ENCODE measurements at places on chromosomes 4 and X. TPM values are rescaled to one million over a fixed set of nuclear protein-coding genes. Genes with fewer than 3 reads are reported as not detected.

DNA sequence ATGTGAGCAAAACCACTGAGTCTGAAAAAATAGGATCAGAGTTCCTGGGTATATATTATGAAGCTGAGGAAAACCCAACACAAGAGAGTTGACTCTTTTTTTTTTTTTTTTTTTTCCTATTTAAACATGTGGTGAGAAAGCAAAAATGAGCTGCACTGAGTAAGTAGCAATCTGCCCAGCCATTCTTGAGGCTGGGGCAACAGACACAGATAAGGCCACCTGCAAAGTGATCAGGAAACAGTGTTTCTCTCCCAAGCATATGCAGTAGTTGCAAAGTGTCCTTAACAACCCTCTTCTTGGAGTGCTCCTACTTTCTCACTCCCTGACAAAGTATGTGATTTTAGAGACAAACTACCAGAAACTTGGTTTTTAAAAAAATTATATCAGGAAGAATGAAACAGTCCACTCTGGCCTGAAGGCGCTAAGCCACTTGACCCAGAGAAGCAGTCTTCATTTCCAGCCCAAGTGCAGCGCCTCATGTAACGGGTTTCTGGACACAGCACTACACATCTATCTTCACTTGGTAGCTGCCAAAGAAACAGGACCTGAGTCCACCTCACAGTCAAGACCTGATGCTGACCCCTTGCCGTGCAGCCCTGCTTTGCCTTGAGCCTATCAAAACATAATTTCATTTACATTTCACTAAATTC lies 124.6 kb upstream of the MAP3K15 start:
- no peak for DNase-seq
- H3K27me3 ChIP-seq, result no peaks in the 10 kb centered on the region
- H3K36me3 ChIP-seq, result peaks cover 19% of the 10 kb centered on the region
- no peak overlapping the region for H3K27ac ChIP-seq
- H3K4me1 ChIP-seq, result peaks cover 32% of the 10 kb centered on the region
- H3K4me3 ChIP-seq, result no peak overlapping the region

Gene SRPK3
- total RNA-seq, result not detected

DNA sequence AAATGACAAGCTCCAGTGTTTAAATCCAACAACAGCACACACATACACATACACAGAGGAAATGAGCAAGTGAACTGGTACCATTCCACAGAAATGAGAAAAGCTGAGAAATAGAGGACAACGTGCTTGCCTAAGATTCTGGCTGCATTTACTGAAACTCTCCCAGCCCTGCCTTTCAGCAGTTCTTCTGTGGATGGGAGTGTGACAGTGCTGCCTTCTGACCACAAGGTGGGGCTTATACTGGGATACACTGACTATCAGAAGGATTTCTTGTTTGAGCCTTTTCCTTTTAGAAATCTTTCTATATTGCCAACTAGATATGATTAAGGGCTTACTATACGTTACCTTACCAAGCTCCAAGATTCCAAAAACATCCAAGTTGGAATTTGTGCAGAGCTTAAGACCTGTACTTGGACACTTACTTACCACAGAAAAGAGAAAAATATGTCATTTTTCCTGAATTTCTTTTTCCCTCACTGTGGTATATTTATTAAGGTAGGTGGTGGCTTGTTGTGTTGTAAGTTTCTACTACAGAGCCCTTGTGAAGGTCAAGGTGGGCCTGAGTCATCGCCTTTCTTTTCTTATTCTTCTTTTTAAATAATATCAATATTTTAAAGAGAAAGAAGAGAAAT lies 10.7 kb upstream of the CXCL8 start:
- H3K27ac ChIP-seq, result no peak overlapping the region
- DNase-seq, result peak; percentile 22
- H3K36me3 ChIP-seq, result no peaks in the 10 kb centered on the region
- H3K27me3 ChIP-seq, result peaks cover 7% of the 10 kb centered on the region

DNA sequence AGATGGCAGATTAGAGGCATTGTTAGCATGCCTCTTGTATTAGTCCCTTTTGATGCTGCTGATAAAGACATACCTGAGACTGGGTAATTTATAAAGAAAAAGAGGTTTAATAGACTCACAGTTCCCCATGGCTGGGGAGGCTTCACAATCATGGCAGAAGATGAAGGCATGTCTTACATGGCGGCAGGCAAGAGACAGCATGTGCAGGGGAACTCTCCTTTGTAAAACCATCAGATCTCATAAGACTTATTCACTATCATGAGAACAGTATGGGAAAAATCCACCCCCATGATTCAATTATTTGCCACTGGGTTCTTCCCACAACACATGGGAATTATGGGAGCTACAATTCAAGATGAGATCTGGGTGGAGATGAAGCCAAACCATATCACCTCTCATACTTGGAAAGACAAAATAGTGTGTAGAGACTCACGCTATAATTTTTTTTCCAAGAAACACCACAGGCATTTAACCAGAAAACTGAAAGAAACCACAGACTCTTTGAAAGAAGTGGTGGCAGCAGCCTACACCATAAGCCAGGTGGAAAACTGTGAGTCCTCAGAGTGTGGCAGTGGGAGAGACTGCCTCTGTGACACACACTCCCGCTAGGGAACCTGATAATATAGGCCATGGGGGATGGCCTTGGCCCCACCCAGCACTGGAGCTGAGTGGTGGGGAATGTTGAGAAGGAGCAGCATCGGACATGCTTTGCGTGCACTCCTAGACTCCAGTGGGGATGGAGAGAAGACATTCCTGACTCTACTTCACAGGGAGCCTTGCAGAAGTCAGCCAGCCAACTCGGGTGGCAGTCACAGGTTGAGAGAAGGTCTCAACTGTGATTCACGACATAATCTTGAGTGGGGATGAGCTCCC lies 51.5 kb downstream of the SLC2A9 start:
- H3K4me1 ChIP-seq, result peaks cover 5% of the 10 kb centered on the region
- no peak for DNase-seq
- H3K4me3 ChIP-seq, result no peak overlapping the region
- no peak overlapping the region for H3K27ac ChIP-seq
- no peaks in the 10 kb centered on the region for H3K27me3 ChIP-seq
- H3K36me3 ChIP-seq, result peaks cover 7% of the 10 kb centered on the region

- no peak overlapping the region for H3K27ac ChIP-seq
- no peaks in the 10 kb centered on the region for H3K4me1 ChIP-seq
- H3K36me3 ChIP-seq, result no peaks in the 10 kb centered on the region
- H3K4me3 ChIP-seq, result no peak overlapping the region
These were observed 99.6 kb downstream of the SMIM20 start for GRCh38 chr4:26013629-26014028.

- peak overlapping the region; percentile 83 for H3K27ac ChIP-seq
- no peaks in the 10 kb centered on the region for H3K27me3 ChIP-seq
- DNase-seq, result no peak
- H3K4me3 ChIP-seq, result peak overlapping the region; percentile 16
- peaks cover 90% of the 10 kb centered on the region for H3K4me1 ChIP-seq
- peaks cover 43% of the 10 kb centered on the region for H3K36me3 ChIP-seq
These were observed 20.4 kb downstream of the NFKB1 start for GRCh38 chr4:102521570-102521969.

GRCh38 chr4:23268072-23268771 lies 575.5 kb downstream of the GBA3 start:
- H3K36me3 ChIP-seq, result no peaks in the 10 kb centered on the region
- DNase-seq, result no peak
- no peak overlapping the region for H3K27ac ChIP-seq
- no peaks in the 10 kb centered on the region for H3K4me1 ChIP-seq
- H3K27me3 ChIP-seq, result no peaks in the 10 kb centered on the region

DNA sequence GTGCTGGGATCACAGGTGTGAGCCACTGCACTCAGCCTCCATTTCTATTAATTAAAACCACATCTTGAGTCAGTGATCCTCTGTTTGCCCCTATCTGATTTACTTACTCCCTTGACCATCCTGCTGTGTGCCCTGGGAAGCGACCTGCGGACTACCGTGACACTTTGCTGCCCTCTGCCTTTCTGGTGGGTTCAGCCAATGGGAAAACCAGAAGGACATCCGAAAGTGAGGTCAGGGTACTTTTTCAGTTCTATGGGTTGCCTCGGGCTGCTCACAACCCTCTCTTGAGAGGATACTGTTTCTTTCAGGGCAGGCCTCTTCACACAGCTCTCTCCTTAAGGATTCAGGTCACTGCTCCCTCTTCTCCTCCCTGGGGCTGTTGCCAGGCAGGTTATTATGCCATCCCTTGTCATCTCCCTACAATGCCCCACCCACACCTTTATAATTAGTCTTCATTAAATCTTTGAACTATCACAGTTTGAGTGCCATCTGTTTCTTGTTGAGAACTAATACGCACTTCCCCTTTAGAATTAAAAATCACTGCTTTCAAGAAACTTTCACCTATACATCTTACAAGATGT lies 21.4 kb downstream of the PLAC8 start:
- H3K4me3 ChIP-seq, result no peak overlapping the region
- H3K36me3 ChIP-seq, result peaks cover 55% of the 10 kb centered on the region
- no peaks in the 10 kb centered on the region for H3K27me3 ChIP-seq
- H3K4me1 ChIP-seq, result peaks cover 24% of the 10 kb centered on the region
- peak overlapping the region; percentile 7 for H3K27ac ChIP-seq
- no peak for DNase-seq

Gene PABPC1L2B
- not detected for total RNA-seq

- H3K36me3 ChIP-seq, result no peaks in the 10 kb centered on the region
- H3K4me1 ChIP-seq, result no peaks in the 10 kb centered on the region
- DNase-seq, result no peak
- H3K4me3 ChIP-seq, result no peak overlapping the region
- H3K27ac ChIP-seq, result no peak overlapping the region
These were observed 306.5 kb upstream of the TECRL start for GRCh38 chr4:64715741-64716140.

GRCh38 chr4:78296261-78296660 lies 239.1 kb downstream of the FRAS1 start:
- H3K27ac ChIP-seq, result no peak overlapping the region
- H3K36me3 ChIP-seq, result no peaks in the 10 kb centered on the region
- H3K4me3 ChIP-seq, result no peak overlapping the region
- H3K4me1 ChIP-seq, result peaks cover 7% of the 10 kb centered on the region
- no peak for DNase-seq

Gene ARMCX1
- 1.9 TPM for total RNA-seq

GRCh38 chr4:123562994-123563750 lies 166.6 kb downstream of the SPRY1 start:
- H3K27me3 ChIP-seq, result peaks cover 9% of the 10 kb centered on the region
- H3K27ac ChIP-seq, result no peak overlapping the region
- no peak for DNase-seq
- no peak overlapping the region for H3K4me3 ChIP-seq

Gene SLITRK4
- total RNA-seq, result not detected

Gene EDA2R
- 1.1 TPM for total RNA-seq

- H3K4me3 ChIP-seq, result no peak overlapping the region
- no peaks in the 10 kb centered on the region for H3K27me3 ChIP-seq
- H3K4me1 ChIP-seq, result peaks cover 8% of the 10 kb centered on the region
- H3K27ac ChIP-seq, result no peak overlapping the region
- no peak for DNase-seq
These were observed 1.1 kb upstream of the RRH start for GRCh38 chr4:109826719-109827118.

DNA sequence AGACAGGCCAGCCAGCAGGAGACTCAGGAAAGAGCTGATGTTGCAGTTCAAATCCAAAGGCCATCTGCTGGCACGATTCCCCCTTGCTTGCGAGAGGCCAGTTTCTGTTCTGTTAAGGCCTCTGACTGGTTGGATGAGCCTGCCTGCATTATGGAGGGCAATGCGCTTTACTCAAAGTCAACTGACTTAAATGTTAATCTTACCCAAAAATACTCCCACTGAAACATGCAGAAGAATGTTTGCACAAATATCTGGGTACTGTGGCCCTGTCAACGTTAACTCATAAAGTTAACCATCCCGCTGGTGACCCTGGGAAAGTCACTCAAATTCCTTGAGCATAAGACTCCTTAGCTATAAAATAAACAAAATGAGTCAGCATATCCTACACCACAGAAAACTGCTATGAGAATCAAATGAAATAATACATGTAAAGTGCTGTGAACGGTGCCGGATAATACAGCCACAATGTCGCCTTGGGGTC lies 326.4 kb downstream of the EVC2 start:
- H3K4me3 ChIP-seq, result no peak overlapping the region
- H3K27ac ChIP-seq, result no peak overlapping the region

GRCh38 chr4:28287831-28288233 lies 1427.2 kb downstream of the STIM2 start:
- DNase-seq, result no peak
- H3K27ac ChIP-seq, result no peak overlapping the region
- H3K4me3 ChIP-seq, result no peak overlapping the region
- H3K36me3 ChIP-seq, result no peaks in the 10 kb centered on the region

DNA sequence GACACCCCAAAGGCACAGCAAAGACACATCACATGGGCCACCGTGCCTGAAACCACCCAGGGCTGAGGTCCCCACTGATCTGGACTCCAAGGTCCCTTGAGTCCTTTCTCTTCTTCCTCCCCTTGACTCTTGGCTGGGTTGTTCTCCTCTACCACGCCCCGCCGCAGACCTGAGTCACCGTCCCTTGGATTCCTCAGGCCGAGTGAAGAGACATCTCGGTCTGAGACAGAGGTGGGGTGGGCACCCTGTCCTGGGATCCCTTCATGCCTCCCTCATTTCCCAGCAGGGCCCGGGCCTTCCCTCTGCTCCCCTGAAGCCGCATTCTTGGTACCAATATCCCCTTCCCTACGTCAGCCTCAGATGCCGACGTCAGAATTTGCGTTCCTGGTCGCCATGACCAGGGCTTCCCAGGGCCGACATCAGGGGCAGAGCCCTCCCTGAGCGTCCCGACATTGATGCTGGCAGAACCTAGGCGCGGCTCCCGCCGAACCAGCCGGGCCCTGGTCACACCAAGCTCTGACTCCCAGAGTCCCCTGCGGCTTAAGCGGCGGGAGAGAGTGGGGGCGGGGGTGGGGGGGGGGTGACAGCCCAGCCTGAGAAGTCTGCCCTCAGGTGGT lies 498 bp downstream of the MAGEA10 start:
- no peaks in the 10 kb centered on the region for H3K4me1 ChIP-seq
- no peaks in the 10 kb centered on the region for H3K27me3 ChIP-seq
- no peaks in the 10 kb centered on the region for H3K36me3 ChIP-seq
- H3K27ac ChIP-seq, result no peak overlapping the region
- H3K4me3 ChIP-seq, result no peak overlapping the region

DNA sequence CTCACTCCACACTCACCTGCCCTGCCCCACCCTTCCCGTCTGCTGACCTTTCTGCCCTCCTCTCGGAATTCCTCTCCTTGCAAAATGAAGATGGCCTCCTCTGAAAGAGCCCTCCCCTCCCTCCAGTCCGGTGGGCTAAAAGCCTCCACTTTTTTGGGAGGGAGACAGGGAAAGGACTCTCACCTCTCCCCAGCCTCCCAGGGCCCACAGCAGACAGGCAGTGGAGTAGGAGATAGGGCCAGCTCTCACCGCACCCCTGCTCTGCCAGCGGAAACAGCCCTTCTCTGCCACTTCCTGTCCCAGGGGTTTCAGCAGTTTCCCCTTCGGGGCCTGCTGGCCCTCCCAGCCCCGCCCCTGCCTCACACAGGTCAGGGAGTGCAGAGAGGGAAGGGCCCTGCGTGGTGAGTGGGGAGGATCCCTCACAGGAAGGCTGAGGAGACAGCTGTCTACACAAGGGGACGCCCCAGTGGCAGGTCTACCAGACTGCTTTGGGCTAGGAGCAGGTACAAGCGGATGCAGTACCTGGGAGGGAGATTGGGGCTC lies 18.2 kb downstream of the ELF4 start:
- peak overlapping the region; percentile 78 for H3K4me3 ChIP-seq
- peak; percentile 93 for DNase-seq
- peaks cover 63% of the 10 kb centered on the region for H3K4me1 ChIP-seq
- H3K27ac ChIP-seq, result peak overlapping the region; percentile 97
- no peaks in the 10 kb centered on the region for H3K27me3 ChIP-seq
- peaks cover 9% of the 10 kb centered on the region for H3K36me3 ChIP-seq

Measured in activated CD4-positive, alpha-beta T cell treated with anti-CD3 and anti-CD28 coated beads for 36 hours (primary cell).